ENCODE measurements at places on chromosomes 7 and 10.

- DNase-seq: no peak
Measured at GRCh38 chr10:85618841-85619240, 747.8 kb downstream of the GRID1 start.

GRCh38 chr10:86344281-86344680 lies 22.3 kb downstream of the GRID1 start:
- DNase-seq: no peak

GRCh38 chr7:149838992-149839408 lies 825 bp downstream of the ZNF862 start:
- no peak for DNase-seq

GRCh38 chr7:51209426-51209825 lies 107.2 kb downstream of the COBL start:
- DNase-seq: no peak

- DNase-seq: no peak
Measured at GRCh38 chr7:117882594-117882993, 9.4 kb upstream of the CTTNBP2 start.

GRCh38 chr7:33250421-33250871 lies 121.1 kb downstream of the BBS9 start:
- DNase-seq: peak; percentile 80

DNA sequence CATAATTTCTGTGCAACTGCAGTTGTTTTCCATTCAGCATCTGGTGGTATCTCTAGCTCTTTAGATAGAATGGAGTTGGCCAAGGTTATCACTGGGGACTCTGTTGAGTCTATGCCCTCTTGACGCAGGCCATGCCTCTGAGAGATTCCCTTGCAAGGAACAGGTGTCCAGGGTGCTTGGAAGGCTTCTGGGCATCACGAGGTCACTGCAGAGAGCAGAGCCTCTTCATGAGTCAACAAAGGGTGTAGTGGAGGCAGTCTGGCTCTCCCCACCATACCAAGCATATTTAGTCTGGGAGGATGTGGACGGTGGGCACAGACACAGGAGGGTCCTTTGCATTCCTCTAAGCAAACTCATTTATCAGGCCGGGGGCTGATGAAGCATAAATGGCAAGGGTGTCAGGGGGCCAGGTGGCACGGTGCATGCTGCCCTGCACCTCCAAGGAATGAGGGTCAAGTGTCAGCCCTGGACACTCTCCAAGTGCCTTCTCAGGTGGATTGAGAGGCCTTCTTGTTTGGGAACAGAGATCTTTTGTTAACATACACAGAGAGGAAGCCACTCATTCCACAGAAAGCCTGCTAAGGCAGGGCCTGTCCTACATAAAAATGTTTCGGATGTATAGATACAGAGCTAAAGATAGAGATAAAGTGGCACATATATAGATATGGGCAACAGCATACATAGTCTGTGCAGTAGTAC lies 328.6 kb downstream of the INHBA start:
- no peak for DNase-seq

- no peak for DNase-seq
Measured at GRCh38 chr7:78714356-78714755, 739.1 kb downstream of the MAGI2 start.

- no peak for DNase-seq
Measured at GRCh38 chr7:99752356-99752755, 17.4 kb upstream of the CYP3A7 start.

DNA sequence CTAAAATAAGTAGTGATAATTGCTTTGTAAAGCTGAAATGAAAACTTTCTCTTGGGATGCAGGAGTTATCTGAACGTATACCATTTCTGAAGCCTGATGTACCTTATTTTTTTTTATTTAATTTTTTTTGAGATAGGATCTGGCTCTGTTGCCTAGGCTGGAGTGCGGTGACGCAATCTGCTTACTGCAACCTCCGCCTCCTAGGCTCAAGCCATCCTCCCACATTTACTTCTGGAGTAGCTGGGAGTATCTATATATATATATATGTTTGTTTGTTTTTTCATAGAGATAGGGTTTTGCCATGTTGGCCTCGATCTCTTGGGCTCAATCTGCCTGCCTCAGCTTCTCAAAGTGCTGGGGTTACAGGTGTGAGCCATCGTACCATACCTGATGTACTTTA lies 2.4 kb downstream of the PMPCB start:
- DNase-seq: no peak

- DNase-seq: no peak
Measured at GRCh38 chr7:12258074-12258473, 47.0 kb downstream of the TMEM106B start.

- no peak for DNase-seq
Measured at GRCh38 chr7:120865191-120865981, 7.4 kb upstream of the TSPAN12 start.

DNA sequence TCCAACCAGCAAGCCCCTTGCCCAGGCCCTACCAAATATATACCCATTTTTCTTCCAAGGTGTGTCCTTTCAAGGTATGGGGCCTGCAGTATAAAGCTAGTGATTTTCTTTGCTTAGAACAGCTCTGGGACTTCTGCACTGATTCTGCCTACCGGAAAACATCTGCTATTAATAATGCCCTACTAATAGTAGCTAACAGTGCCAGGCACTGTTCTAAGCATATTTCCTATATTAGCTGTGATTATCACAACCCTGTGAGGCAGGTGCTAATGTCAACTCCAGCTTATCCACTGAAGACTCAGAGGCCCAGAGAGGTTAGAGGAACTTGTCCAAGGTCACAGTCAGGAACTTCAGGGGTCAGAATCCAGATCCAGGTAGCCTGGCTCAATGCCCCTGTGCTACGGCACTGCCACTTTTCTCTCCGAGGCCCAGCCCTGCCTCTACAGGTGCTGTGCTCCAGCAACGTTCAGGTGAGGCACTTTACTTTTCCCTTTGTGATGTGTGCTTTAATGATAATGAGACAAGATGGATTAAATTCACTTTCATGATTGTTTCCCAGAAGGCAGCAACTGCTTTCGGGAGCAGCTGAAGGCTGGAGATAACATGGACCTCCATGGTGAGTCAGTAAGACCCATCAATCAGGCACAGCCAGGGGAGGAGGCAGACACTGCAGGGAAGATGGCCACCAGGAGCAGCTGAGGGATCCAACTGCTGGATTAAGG lies 26.7 kb downstream of the TAS2R41 start:
- no peak for DNase-seq

- peak; percentile 86 for DNase-seq
Measured at GRCh38 chr10:127041552-127041951, 136.3 kb downstream of the DOCK1 start.

GRCh38 chr7:26090927-26091519 lies 61.0 kb upstream of the NFE2L3 start:
- peak; percentile 11 for DNase-seq

- no peak for DNase-seq
Measured at GRCh38 chr10:92990615-92991014, 70.0 kb upstream of the CYP26C1 start.

DNA sequence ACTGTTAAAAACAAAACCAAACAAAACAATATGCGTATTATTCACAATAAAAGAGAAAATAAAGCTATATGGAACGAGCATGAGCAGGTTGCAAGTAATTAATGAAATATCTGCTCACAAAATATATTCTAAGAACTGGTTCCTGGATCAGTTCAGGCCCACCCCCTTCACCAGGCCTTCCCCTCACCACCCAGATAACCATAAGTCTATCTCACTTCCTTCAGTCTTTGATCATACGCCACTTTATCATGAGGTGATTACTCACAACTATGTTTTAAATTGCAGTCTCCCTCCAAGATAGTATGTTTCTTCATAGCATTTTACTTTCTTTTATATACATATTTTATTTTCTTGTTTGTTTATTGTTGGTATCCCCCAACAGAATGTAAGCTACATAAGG lies 263.1 kb upstream of the HGF start:
- no peak for DNase-seq

GRCh38 chr7:44196450-44196872 lies 4.3 kb upstream of the YKT6 start:
- DNase-seq: no peak

DNA sequence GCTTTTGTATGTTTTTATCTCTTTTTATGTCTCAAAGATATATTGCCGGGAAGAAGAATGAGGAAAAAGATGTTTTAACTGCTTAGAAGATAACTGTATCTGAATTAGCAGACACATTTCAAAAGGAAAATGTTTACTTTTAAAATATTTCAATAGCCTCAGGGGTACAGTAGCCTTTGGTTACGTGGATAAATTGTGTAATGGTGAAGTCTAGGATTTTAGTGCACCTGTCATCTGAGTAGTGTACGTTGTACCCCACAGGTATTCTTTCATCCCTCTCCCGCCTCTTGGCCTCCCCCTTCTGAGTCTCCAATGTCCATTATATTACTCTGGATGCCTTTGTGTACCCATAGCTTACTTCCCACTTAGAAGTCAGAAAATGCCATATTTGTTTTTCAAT lies 222.1 kb downstream of the FANK1 start:
- DNase-seq: no peak

- DNase-seq: no peak
Measured at GRCh38 chr10:133442967-133443924, 10.5 kb upstream of the SCART1 start.

DNA sequence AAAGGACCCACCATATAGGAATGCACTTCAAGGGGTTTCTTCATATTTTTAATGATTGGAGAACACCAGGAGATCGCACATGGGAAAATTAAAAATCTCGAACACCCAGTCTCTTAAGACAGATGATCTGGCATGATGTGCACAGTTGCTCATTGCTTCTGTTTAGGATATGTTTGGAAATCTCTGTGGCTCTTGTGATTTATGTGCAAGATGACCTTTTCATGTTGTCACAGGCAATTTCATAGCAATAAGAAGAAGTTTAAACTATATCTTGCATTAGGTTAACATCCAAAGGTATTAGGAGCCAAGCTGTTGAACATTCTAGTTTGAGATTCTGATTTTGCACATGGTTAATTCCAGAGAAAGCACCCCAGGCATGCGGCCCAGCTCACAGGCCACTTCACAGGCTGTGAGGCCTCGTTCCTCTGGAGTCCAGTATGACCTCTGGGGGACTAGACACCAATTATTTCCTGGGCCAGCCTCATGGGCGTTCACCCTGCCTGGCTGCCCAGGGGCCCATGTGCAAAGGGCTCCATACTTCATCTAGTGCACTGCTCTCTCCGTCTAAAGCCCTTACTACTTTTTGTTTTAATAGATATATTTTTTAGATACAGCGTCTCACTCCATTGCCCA lies 28.4 kb downstream of the CAMK1D start:
- DNase-seq: no peak

- DNase-seq: no peak
Measured at GRCh38 chr10:60188548-60188947, 201.1 kb downstream of the ANK3 start.

GRCh38 chr10:24209946-24210491 lies 1.1 kb downstream of the KIAA1217 start:
- no peak for DNase-seq

GRCh38 chr7:34054075-34054474 lies 148.7 kb downstream of the BMPER start:
- DNase-seq: no peak

DNA sequence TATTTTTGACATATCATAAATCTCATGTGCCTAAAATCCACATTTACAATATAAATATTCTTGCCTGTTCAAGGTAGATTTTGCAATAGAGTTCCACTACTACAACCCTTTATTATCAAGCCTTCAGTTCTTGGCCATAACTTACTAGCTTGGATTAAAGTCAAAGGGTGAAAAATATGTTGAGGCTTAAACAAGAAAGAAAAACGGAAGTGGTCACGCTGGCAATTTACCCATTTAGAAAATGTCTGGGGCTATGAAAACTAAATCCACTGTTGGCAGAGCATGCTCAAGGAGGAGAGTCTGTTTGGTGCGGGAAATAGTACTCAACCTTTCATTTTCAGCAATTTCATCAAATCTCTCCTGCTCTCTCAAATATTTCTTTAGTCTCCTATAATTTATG lies 209.8 kb upstream of the RHOBTB1 start:
- no peak for DNase-seq

DNA sequence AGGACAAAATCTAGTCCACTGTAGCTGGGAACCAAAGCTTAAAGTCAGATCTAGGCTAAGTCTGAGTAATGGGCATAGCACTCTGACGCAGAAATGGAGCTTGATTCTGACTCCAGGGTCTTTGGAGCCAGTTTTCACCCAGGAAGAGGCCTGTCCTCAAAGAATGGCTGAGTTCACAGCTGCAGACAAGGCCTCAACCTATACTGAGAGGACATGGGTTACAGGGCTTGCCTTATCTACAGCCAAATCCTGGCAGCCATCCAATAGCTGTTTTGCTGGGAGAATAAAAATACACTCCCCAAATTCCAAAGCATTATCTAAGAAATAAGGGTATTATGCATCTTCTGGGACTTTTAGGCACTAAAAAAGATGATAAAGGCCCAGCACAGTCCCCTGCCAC lies 154.8 kb downstream of the RAPGEF5 start:
- DNase-seq: no peak

- no peak for DNase-seq
Measured at GRCh38 chr7:28484606-28484935, 72.3 kb downstream of the CREB5 start.

DNA sequence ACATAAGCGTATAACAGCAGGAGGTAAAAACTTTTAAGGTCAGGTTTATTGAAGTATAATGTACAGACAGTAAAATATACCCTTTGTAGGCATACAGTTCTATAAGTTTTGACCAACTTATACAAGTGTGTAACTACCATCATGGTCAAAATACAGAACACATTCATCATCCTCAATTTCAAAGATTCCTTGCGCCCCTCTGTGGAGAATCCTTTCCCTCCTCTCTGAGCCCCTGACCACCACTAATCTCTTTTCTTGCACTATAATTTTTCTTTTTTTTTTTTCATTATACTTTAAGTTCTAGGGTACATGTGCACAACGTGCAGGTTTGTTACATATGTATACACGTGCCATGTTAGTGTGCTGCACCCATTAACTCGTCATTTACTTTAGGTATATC lies 58.1 kb upstream of the CTTNBP2 start:
- DNase-seq: no peak

GRCh38 chr10:43806831-43807640 lies 158.4 kb upstream of the ZNF32 start:
- DNase-seq: no peak

DNA sequence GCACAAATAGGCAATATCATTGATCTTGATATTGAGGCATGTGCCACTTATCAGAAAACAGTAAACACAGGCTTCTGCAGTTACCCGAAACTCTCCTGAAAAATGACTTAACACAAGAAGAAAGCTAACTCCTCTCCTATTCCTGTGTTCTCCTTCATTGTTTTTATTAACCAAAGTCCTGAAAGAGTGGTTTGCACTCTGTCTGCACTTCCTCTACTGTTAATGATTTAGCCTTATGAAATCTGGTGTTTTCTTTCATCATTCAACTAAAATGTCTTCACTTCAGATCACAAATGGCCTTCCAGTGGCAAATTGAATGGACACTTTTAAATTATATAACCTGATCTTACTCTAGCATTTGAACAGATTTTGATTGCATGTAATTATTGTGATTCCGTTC lies 630.6 kb upstream of the PHF14 start:
- DNase-seq: no peak

- DNase-seq: no peak
Measured at GRCh38 chr10:97977673-97978072, 52.7 kb downstream of the CRTAC1 start.
